Stimulated activated CD4-positive, alpha-beta T cell treated with anti-CD3 and anti-CD28 coated beads, Interleukin-1b, Interleukin-23, amount 100 ng/mL, for 4 hours (primary cell): ENCODE measurements at places on chromosomes 5 and 9.

DNA sequence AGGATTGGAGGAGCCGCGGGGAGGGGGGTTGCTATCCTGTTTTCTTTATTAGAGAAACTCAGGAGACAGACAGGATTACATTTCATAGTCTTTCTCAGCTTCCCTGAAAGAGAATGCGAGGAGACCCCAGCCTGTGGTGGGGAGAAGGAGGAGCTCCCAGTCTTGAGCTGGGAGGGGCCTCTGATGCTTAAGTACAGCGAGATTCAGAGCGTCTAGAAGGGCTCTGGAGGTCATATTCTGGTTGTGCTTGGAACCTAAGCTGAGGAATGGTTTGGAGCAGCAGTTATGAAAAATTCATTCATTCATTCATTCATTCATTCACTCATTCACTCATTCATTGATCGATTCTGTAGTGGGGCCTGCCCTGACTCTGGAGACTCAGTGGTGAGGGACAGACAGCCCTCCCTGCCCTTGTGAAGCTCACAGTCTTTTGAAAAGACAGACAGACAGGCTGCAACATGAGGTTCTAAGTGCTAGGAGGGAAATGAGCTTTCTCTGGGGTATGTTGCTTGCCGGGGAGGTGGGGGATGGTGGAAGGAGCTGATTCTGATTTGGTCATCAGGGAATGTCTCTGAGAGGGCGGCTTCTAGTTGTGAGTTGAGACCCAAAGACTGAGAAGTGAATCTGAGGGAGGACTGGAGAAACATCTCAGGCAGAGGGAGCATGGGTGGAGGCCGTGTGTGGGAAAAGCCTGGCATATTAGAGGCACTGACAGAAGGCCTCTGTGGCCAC, 2.5 kb upstream of the SPRY4 start:
- DNase-seq, result no peak

DNA sequence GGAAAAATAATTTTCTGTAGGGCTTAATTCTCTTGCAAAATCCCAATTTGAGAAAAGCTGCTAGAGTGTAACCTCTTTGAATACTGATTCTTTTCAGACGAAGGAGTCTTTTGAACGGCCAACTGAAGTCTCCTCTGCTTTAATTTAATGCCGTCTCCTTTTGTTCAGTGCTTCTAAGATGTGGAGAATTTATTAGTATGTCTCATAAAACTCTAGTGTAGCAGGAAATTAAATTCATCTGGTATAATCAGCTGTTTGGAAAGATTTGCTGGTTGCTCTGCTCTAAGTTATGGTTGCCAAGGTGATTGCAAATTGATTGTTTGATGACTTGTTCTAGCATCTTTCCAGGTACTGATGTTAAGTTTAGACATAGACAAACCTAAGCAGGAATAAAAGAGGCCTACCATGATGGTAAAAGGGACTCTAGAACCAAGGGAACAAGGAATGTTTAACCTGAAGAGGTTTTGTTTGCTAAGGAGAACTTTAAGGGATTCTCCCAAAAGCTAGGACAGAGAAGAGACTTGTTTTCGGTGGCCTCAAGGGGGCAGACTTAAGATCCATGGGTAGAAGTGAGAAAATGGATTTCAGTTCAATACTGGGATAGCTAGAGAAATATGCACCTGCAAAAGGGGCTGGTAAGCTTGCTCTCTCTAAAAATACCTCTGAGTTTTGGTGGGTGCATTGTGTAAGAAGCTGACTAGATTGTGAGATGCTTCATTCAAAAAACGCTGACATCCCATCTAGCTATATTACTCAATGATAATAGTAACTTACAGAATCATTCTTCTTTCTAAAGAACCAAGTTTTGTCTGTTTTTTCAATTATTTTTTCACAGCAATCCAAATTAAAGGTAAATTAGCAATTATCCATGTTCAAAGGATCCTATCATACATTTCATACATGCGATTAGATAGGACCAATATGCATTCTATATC, 5.7 kb upstream of the ADRB2 start:
- DNase-seq, result no peak

- DNase-seq, result no peak
These were observed 646.9 kb upstream of the ZNF608 start for GRCh38 chr5:125393221-125393815.

DNA sequence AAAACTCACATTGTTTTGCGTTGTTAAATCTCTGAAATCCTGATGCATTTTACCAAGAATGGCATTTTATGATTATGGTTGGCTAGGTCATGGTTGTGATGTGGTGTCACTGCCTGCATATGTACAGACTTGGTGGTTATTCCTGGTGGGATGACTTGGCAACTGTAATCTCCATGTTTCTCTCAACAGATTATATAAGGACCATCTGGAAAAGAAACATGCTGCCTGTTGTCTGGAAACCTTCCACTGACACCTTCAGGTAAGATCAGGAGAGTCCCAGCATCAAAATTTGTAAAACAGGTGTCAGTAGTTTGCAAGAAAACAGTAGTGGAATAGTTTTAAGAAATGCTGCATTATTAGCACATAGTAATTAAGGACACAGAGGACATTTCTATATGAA, 3.0 kb upstream of the ACER2 start:
- DNase-seq, result no peak

DNA sequence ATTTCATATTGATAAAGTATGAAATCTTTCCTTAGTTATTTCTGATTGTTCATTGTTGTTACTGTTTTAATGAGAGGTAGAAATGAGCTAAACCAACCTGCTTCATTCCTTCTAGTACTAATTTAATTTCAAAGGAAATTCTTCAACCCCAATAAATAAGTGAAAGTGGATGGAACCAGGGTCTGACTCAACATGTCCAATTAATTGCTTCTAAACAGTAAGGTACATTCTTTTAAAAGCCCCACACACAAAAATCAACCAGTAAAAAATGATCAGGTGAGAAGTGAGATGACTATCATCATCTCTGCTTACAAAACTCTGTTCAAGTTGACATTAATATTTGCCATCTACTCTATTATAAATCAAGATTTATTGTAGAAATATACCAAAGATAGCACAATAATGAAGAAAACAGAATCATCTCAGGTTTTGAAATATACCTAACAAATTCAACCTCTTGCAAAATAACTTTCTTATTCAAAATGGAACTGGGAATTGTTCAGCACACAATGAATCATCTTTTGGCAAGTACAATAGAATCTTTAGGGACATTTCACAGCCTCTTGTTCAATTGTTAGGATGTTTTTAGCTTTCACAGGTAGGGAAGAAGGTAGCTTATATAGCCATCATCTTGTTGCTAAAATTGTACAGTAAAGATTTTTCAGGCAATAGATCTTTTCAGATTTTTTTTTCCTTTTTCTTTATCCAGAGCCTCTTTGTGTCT, 114.5 kb downstream of the RPS23 start:
- no peak for DNase-seq

DNA sequence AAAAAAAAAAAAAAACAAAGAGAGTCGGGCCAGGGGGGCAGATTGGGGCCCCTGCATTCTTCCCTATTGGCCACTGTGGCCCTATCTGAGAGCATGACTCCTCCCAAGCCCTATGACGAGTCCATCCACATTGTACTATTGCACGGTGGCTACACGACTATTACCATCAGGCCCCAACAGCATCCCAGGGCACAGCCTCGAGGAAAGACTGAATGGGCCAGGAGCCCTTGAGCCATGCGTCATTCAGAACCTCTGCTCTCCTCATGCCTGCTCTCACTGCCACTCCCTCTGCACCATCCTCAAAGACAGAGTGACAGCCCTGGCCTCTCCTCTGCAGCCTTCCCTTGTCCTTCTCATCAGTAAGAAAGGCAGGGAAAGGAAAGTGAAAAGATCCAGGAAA, 20.2 kb upstream of the ORM1 start:
- no peak for DNase-seq

DNA sequence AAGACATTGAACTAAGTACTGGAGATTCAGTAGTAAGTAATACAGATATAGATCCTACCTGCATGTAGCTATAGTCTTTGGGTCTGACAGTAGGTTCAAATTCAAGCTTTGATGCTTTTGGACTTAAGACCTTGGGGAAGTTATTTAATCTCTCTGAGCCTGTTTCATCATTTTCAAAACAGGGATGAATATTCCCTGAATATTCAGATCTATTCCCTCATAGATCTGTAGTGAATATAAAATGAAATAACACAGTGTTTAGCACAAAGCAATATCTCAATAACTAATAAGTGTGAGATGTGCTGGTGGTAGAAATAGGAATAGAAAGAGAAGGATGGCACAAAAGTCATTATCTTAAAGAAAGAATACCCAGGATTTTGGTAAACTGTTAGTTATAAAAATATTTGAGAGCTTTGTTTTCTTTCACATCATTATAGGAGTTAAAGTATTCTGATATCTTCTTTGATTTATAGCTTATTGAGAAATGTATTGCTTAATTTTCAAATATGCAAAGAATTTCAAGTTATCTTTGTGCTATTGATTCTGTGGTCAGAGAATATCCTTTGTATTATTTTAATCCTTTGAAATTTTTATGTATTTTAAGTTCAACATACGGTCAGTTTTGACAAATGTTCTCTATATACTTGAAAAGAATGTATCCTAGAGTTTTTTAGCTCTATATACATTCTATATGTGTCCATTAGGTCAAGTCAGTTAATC, 11.4 kb upstream of the RANBP3L start:
- DNase-seq, result no peak

DNA sequence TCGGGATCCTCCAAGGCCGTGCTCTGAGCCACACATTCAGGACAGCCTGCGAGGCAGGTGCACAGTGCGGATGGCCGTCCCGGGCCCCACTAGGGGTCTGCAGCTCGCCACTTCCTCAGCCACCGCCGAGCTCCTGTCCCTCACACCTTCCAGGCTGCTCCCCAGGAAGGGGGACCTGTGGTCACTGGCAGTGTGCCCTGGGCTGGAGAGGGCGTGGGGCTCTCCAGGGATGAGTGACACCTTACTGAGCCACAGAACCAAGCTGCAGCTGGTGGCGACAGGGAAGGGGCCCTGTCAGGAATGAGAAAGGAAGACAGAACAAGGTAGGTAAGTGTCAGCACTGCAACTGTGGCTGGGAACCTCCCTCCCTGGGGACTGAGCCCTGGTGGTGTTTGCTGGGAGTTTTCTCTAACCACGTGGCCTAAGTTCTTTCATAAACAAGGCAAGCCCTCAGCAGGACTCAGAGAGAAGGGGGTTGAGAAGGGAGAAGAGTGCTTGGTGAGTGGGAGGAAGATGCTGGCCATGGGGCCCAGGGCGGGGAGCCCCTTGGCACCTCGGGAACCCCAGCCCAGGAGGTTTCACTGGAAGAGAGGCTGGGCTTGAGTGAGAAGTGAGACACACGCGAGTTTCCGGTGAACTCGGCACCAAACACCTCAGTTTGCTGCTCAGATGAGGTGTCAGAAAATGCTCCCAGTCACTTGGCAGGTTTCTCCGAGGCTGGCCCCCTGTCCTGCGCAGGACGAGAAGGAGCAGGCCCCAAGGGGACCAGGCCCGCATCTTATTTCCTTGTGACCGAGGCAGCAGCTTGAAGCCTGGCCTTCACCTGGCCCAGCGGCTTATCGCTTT, 5.2 kb downstream of the IL13 start:
- no peak for DNase-seq
